ENCODE measurements at places on chromosomes 3 and 15. TPM values are rescaled to one million over a fixed set of nuclear protein-coding genes. Genes with fewer than 3 reads are reported as not detected.

CGNL1 gene
- polyA plus RNA-seq, result 12.9 TPM

GPR27 gene
- not detected for polyA plus RNA-seq

NTRK3 gene
- polyA plus RNA-seq, result 0.31 TPM

FANCD2OS gene
- not detected for polyA plus RNA-seq

CCR4 gene
- 0.07 TPM for polyA plus RNA-seq

SUCNR1 gene
- polyA plus RNA-seq, result 1.6 TPM

ARHGAP31 gene
- 0.99 TPM for polyA plus RNA-seq

CDC25A gene
- polyA plus RNA-seq, result 0.95 TPM

FAM174B gene
- 3.7 TPM for polyA plus RNA-seq

DYNLT2B gene
- polyA plus RNA-seq, result 2.4 TPM

ISY1 gene
- 8.7 TPM for polyA plus RNA-seq

SLC49A4 gene
- polyA plus RNA-seq, result 5.0 TPM

SLC28A1 gene
- polyA plus RNA-seq, result 14.8 TPM

ARL8B gene
- polyA plus RNA-seq, result 20.2 TPM

RBPMS2 gene
- polyA plus RNA-seq, result 4.3 TPM

MINAR1 gene
- 0.01 TPM for polyA plus RNA-seq

VGLL3 gene
- 0.55 TPM for polyA plus RNA-seq
